ENCODE measurements at places on chromosomes 5 and 9.

DNA sequence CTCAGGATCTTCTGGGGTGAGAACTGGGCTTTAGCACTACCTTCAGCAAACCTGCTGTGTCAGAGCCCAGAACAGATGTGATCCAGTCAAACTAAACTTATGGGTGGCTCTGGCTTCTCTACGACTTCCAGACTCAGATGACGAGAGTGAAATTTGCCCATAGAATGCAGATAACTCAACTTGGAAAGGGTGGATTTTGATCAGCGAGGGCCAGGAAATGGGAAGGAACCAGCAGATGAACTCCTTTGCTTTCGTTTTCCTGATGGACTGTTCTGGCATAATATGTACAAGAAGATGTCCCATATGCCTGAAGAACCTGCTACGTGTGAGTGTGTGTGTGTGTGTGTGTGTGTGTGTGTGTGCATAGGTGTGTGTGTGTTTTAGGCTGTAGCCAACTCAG, 132.0 kb upstream of the MOCS2 start:
- DNase-seq, result no peak

GRCh38 chr9:123508048-123508447, 152.1 kb downstream of the CRB2 start:
- DNase-seq, result no peak

- no peak for DNase-seq
These were observed 62.6 kb downstream of the ANGPTL2 start for GRCh38 chr9:127059765-127060361.

- DNase-seq, result no peak
These were observed 9.8 kb upstream of the CPLX2 start for GRCh38 chr5:175861337-175862130.

DNA sequence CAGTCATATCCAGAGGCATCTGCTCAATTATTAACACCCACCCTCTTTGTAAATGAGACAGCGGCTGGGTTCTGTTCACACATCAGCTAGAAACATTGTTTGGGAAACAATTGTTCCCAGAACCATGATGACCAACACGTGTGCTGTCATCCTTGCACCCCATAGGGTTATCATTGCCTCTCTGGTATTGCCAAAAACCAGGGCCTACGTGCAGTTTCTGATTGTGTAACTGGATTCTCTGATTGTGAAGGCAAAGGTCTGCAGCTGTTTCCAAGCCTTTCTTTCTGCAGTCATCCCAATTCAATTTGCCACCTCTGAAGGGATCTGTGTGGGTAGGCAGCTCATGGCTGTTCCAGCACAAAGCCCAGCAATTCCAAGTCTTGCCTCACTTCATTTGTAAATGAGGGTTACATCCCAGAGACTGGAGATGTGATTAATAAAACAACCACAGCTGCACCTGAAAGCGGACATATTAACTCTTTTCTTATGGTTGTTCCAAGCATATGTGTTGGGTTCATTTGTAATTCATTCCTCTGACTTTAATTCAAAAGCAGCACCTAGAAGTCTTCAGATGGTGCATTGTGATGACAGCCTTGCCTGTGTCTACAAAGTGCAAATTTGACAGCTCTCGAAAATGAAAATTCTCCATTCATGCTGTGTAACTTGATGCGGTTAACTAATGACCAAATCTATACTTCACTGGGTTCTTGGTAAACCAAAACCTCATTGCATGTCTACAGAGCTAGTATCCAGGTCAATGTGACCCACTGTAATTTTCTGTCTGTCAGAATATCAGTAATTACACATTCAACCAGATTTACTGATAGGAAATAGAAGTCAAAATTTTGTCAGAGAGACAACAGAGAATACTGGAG, 66.6 kb downstream of the YIPF5 start:
- no peak for DNase-seq

- DNase-seq, result no peak
These were observed 335.3 kb downstream of the RAB3C start for GRCh38 chr5:58918021-58918729.

DNA sequence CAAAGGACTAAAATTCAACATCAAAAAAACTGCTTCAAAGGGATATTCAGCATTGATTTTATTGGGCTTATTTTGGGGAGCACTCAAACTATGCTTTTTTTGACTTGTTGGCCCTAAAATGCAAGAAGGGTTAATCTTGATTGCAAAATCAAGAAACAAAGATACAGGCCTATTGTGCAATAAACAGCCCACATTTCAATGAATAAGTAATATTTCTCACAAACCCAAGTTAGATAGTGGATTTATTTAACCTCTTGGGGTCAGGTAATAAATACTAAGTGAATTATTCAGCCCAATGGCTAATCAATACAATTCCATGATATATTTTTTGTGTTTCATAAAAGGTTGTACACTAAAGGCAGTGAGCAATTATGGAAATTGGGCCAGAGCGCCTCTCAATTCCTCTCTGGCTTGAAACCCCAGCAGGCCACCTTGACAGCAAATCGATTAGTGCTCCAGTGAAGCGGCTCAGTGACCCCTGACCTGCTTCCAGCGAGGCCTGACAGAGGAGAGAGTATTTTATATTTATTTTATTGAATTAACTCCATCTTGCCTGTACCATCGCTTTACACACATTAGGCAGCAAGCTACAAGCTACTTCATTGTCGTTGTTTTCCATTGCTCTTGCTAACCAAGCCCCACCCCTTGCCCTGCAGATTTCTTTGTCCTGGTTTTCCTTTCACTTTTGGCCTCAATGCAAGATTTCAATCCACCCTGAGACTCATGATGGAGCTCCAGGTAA, 65.5 kb downstream of the EBF1 start:
- DNase-seq, result no peak

DNA sequence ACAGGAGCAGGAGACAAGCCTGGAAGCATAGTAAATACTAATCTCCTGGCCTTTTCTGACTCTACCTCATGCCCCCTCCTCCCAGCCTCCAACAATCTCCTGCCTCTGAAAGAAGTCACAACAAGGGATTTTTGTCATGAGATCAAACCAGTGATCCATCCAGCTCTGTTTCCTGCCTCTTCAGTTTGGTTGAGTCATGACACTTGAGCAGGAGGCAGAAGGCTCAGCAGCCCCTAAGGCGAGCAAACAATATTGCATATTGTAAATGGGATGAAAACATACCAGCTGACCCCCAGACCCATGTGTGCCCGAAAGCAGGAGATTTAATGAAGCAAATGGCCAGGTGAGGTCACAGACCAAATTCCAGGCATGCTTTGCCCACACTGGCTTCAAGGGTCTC, 272.8 kb downstream of the GAS1 start:
- DNase-seq, result no peak

DNA sequence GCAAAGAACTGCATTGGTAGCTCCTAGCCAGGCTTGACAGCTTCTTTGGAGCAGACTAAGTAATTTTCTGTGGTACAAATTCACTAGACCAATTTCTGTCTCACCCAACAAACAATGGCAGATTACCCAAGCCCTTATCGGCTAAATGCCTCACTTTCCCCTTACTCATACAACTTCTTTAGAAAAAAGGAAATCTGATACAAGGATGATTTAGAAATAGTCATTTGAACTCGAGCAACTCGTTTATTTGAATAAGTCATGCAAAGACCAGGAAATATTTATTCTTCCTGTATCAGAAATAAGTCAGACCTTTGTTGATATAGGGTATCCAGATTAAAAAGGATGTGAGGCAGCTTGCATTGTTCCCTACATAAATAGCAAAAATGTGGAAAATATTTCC, 170.4 kb upstream of the CDH6 start:
- no peak for DNase-seq

DNA sequence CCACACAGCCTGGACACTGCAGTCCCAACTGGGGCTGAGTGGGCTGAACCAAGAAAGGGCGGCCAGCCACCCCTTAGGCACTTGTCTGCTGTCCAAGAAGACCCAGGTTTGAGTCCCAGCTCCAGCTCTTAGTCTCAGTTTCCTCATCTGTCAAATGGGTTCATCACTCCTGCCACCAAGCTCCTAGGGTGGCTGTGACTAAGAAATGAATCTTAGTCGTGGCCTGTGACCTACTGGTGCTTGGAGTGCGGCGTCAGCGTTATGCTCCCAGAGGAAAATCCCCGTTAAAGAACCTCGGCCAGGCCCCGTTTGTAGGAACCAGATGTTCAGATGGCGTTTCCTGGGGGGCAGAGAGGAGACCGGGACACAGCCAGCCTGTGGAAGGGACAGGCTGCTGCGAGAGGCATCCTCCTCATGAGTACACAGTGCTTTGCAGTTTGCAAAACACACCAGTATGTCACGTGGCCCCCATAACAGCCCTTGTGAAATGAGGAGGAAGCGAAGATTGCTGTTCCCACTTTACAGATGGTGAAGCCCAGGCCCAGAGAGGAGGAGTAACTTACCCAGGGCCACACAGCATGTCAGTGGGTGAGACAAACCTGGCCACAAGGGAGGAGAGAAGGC, 3.3 kb downstream of the FIBCD1 start:
- DNase-seq, result no peak

GRCh38 chr5:157917899-157918809, 59.2 kb upstream of the CLINT1 start:
- DNase-seq, result no peak

DNA sequence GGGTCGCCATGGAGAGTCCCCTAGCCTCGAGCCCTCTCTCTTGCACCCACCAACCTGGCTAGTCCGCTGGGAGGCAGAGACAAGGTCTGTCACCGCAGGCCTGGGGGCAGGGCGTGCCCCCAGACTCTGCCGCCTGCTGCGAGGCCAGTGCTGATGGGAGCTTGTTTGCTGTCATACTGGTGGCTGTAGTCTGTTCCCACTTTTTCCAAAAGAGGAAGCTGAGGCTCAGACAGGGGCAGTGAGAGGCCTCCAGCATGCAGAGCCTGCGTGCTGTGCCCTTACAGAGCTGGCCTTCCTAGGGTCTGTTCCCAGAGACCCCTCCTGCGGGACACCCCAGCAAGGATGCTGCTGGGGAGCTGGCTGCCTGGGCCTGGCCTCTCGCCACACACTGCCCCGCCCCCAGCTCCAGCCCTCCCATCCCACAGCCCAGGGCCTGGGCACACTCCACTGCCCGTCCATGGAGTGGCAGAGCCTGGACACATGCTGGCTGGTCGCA, 21.0 kb upstream of the SUSD3 start:
- DNase-seq, result no peak

- DNase-seq, result no peak
These were observed 6.1 kb downstream of the S100Z start for GRCh38 chr5:76855961-76856360.

DNA sequence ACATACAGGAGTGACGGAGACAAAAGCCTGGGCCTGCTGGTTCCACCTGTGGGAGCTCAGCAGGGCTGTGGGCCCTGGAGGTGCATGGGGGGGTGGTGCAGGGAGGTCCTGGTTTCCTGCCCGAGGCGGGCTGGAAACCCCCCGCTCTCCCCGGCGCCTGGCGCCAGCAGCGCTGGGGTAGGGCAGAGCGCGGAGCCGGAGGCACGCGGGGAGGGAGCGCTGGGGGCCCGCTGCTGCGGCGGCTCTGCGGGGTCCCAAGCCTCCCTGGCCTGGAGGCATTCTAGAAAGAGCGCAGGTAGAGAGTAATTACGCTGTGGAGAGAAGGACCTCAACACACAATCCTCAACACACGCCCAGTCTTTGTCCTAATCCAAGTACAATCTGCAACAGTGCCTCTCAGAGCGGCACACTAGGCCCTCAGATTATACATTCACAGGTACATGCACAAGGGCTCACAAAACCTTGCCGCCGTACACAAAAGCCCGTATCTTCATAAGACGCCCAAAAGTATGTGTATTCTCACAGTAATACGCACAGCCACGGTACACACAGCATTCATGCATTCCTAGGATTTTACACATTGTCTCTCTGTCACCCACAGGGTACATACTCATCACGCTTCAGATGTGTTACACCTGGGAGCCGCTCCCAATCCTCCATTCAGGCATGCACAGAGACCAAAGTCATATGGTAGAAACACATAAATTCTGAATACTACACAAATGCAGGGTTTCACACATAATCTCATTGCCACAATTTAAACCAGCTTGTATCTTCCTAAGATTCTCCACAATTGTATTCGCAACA, 2.1 kb upstream of the HAND1 start:
- DNase-seq, result no peak

DNA sequence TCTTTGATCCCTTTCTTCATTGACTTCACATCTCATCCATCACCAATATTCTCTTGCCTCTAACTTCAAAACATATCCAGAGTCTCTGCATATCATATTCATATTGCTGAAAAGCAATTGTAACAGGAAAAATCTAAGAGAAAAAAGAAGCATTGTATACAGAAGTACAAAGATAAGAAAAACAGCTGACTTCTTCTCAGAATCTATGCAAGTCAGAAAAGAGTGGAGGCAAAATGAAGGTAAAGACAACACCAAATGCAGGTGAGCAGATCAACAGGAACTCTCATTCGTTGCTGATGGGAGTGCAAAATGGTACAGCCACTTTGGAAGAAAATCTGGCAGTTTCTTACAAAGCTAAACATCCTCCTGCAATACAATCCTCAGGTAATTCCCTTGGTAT, 155.6 kb downstream of the PHF2 start:
- DNase-seq, result no peak

DNA sequence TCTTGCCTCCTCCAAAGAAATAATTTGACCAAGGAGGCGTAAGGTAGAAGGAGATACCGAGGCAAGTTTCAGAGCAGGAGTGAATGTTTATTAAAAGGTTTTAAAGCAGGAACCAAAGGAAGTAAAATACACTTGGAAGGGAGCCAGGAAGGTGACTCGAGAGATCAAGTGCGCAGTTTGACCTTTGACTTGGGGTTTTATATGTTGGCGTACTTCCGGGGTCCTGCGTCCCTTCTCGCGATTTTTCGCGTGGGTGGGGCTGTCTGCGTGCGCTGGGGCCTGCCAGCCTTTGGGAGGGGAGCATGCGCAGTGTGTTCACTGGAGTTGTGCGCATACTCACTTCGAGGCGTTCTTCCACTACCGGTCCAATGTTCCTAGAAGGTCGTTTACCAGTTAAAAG, 166.0 kb upstream of the IRX2 start:
- DNase-seq, result no peak

DNA sequence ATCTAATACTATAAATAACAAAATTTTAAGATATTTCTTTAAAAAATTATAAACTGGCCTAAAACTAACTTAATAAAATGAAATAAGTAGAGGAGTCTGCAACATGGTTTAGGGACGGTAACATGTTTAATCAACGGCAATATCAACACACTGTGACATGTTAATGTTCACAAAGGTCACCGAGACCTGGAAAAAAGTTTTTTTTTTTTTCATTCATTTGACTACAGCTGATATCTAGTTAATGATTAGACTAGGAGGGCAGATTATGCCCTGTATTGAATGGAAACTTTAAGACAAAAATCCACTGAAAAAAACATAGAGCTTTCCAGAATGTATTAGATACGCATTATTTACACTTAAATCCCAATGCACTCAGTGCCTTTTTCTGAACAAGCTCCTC, 67.0 kb upstream of the CDK5RAP2 start:
- no peak for DNase-seq
